ENCODE measurements at places on chromosomes 7 and 10.

GRCh38 chr7:23662984-23663313, 17.1 kb upstream of the FAM221A start:
- DNase-seq = no peak

DNA sequence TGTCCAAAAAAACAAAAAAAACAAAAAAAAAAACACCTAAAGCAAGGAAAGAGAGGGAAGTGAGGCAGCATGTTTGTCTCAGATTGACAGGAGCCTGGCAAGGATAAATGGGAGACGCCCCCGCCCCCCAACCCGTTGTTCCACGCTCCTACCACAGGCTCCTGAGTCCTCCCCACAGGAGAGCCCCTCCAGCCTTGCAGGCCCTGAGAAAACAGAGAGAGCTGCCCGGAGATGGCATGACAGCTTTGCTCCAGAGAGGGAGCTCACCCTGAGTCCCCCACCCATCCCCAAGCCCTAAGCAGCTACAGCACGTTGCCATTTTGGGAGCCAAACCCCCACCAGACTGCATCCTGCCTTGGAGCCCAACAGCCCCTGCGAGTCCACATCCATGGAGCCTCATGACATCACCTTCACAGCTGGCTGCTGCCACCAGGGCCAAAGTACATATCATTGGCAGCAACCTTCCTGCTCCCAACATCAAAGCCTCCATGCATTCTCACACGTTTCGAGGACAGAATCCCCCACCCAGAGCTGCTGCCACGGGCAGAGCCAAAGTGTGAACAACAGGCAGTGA, 1283.3 kb downstream of the TYW1 start:
- no peak for DNase-seq

DNA sequence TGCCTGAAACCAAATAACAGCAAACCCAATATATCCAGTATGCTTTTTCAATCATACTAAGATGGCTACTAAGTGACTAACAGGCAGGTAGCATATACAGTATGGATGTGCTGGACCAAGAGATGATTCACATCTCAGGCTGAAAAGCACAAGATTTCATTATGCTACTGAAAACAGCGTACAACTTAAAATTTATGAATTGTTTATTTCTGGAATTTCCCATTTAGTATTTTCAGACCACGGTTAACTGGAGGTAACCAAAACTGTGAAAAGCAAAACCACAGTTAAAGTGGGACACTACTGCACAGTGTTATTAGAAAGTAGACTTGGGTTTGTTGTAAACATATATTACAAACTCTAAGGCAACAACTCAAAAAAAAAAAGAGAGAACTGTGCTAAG, 91.5 kb downstream of the KMT2C start:
- DNase-seq = no peak

DNA sequence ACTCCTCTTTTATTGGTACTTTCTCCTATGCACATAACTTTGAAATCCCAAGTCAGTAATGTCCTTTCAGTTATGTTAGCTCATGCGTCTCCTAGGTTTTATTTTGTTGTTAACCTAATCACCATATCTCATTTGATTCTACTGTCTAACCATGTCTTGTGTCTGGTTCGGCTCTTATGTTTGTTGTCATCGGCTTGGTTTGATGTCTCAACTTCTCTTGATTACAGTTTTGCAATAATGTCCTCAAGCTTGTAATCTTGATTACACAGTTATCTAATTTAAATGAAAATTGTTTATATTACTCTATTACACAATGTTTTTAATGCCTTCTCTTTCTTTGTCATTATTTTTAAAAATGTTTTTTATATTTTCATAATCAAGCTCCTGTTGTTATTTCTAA, 35.9 kb upstream of the SEMA3A start:
- DNase-seq = no peak

GRCh38 chr10:123109466-123109865, 26.3 kb upstream of the HMX3 start:
- DNase-seq = no peak

- DNase-seq = no peak
Observed at GRCh38 chr7:117323851-117324711, 1.2 kb upstream of the WNT2 start.

DNA sequence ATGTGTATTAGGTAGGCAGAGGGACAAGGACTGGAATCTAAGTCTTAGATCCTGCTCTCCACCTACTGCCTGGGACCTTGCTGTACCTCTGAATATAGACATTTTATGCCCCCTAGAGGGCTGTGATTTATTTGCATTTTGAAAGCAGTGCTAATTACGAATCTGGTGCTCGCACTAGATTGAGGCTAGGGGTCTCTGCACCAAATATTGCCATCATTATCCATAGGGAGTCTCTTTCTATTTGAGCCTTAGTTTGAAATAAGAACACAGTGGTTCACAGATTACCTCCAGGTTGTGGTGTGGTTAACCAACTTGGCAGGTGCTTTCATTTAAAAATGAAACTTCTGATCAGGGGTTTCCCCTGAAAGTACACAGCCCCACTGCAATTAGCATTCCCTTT, 41.8 kb downstream of the CNNM1 start:
- DNase-seq = no peak

GRCh38 chr10:14025283-14026189, 305.2 kb downstream of the FRMD4A start:
- no peak for DNase-seq

DNA sequence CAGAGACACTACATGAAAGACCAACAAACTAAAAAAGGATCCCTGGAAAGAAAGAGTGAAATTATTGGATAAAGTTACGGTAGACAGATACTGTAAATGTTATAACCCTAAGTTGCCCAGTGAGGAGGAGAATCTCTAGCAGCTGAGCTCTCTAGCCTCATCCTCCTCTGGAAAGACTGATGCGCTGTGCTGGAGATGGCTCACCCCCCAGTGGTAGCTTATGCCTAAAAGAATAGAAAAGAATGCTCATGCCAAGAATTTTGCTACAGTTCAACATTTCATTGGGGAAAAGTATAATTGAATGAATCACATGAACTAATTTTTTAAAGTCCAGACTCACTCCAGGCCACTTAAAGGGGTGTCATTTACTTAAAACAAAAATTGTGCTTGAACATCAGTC, 50.8 kb upstream of the RNF32 start:
- DNase-seq = no peak

GRCh38 chr7:157013602-157014549, 3.4 kb upstream of the MNX1 start:
- DNase-seq = no peak

DNA sequence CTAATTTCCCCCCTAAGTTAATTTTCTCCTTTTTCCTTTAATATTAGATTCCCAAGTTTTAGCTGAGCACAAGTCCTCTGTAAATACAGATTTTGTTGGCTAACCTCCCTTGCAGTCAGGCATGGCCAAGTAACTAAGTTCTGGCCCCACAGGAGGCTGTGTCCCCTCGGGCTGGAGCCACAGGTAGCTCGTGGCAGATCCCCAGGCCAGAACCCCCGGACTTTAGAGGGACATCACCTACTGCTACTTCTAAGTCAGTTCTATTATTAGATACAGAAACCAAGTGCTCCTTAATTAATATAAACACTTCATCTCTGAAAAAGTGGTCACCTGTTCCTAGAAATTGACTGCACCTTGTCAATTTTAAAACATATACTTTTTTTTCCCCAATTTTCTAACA, 46.1 kb upstream of the NCAPG2 start:
- no peak for DNase-seq

GRCh38 chr10:128812000-128812399, 655.0 kb upstream of the MGMT start:
- DNase-seq = no peak

GRCh38 chr10:5108658-5109416, 14.6 kb downstream of the AKR1C3 start:
- no peak for DNase-seq

- DNase-seq = no peak
Observed at GRCh38 chr7:140593672-140593982, 47.0 kb downstream of the DENND2A start.

DNA sequence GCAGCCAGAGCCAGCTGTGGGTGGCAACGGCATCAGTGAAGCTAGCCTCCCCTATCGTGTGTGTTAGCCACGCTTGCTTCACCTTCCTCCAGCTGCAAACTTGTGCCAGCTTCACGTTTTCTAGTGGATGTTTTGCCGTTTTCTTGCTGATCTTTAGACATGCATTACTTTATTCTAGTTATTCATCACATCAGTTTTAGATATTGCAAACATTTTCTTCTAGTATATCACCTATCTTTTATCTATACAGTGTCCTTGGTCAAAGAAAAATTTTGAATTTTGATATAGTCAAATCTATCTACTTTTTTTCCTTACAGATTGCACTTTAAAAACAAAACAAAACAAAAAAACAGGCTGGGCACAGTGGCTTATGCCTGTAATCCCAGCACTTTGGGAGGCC, 6.7 kb upstream of the PAPOLB start:
- no peak for DNase-seq

DNA sequence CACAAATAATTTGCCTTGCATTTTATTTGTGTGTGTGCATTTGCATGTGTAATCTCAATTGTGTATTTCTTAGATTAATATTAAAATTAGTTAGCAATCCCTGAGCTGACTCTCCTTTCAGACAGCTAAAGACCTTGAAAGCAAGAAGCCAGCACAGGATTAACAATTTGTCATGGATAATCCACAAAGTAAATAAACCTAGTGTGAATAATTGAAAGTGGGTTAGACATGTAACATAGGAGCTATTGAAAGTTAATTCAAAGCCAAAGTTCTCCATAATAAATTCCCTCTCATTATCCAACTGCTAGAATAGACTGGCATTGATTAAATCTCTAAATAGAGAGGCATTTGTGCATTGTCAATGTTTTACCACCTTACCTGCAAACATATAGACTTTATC, 326.1 kb downstream of the PLXDC2 start:
- no peak for DNase-seq

DNA sequence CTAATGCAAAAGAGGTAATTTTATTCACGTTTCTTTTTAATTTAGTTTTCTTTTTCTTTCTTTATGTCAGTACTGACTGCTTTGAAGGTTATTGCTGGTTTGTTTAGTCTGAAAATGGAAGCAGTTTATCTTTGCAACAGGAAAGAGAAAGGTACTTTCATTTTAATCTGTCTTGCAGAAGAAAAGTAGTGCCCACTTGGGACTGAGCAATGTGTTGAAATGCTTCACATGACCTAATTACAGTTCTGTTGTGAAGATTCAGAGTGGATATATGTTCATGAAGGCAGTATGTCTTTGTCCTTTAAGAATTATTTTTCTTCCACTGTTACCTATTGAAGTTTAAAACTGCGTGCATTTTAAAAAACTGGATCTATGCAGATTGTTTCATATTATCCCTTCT, 80.1 kb downstream of the ANKIB1 start:
- no peak for DNase-seq

GRCh38 chr10:30488316-30488715, 54.3 kb downstream of the MAP3K8 start:
- DNase-seq = no peak

DNA sequence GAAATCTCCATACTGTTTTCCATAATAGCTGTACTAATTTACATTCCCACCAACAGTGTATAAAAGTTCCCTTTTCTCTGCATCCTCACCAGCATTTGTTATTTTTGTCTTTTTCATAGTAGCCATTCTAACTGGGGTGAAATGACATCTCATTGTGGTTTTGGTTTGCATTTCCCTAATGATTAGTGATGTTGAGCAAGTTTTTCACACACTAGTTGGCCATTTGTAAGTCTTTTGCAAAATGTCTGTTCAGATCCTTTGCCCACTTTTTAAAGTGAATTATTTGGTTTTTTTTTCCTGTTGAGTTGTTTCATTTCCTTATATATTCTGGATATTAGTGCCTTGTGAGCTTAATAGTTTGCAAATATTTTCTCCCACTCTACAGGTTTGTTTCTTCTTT, 101.0 kb upstream of the NFE2L3 start:
- DNase-seq = no peak

DNA sequence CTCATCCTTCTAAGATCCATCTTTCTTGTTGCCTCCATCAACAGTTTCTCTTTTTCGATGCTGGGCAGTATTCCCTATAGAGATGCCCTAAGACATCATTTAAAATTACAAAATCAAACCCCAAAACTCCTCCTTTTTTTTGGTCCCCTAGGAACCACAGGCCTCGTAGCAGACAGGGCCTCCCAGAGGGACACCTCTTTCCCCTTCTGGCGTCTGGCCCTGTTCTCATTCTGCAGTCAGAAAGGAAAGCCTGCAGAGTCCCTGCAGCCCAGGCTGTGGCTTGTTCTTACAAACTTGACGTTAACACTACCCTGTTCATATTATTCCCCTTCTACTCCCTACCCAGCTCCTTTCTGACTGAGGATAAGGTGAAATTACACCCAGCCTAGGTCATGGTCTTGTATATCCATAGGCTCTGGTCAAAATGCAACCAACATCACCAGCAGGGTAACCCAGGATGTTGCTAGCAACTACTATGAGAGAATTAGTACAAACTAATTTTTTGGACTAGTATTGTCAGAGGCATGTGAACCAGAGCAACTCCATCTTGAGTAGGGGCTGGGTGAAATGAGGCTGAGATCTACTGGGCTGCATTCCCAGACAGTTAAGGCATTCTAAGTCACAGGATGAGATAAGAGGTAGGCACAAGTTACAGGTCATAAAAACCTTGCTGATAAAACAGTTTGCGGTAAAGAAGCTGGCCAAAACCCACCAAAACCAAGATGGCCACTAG, 3.5 kb upstream of the EPHA1 start:
- no peak for DNase-seq

GRCh38 chr7:55548295-55548731, 24.0 kb downstream of the VOPP1 start:
- DNase-seq = no peak

GRCh38 chr7:107684947-107685463, 24.4 kb downstream of the SLC26A4 start:
- DNase-seq = no peak

- DNase-seq = no peak
Observed at GRCh38 chr7:137669706-137670105, 177.1 kb downstream of the DGKI start.

DNA sequence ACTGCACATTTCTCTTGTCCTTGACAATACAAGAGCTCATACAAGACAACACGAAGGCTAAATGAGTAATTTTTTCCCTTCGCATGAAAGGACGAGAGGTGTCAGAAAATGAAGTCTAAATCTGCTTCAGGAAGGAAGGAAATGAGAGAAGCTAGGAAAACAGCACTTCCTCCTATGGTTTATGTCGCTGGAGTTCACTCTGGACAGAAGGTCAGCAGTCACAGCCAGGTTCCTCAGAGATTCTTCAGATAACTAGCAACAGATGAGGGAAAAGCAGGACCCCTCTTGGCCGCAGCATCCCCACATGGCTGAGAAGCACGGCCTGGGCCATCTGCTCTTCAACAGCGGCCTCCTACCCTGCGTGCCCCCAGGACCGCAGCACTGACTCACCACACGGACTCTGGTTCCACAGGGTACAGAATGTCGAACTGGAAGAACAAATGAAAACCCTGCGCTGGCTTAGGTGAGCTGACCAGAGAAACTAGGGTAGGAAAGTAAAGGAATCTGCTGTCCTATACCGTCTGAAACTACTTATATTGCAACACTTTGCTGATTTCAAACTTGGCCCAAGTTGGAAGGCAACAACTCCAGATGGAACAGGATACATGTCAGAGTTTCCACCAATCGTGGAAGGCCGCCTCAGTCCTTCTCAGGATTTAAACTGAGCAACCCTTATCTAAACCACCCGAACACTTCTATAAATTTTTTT, 26.3 kb downstream of the DNMBP start:
- no peak for DNase-seq

- DNase-seq = no peak
Observed at GRCh38 chr7:55078465-55079372, 59.9 kb downstream of the EGFR start.

GRCh38 chr7:11005202-11005601, 31.5 kb downstream of the PHF14 start:
- DNase-seq = no peak

GRCh38 chr10:47151920-47152319, 148.1 kb upstream of the GDF10 start:
- DNase-seq = no peak

GRCh38 chr10:132965411-132966057, 23.2 kb upstream of the CFAP46 start:
- DNase-seq = no peak

Data from activated CD8-positive, alpha-beta memory T cell treated with anti-CD3 and anti-CD28 coated beads for 4 hours (primary cell).